Cerebellum (tissue), 4 donors: ENCODE measurements at places on chromosomes 11 and 22. TPM values are rescaled to one million over a fixed set of nuclear protein-coding genes. Genes with fewer than 3 reads are reported as not detected.
A peak's percentile ranks its signal among the peaks of the same experiment; 100 is the strongest.

The FXYD6 gene
- 93.6 TPM for total RNA-seq

The SLC37A2 gene
- 1.8 TPM for total RNA-seq

The SMIM35 gene
- total RNA-seq: not detected

The FOLR3 gene
- total RNA-seq: not detected

The BCO2 gene
- total RNA-seq: 7.2 TPM

The MAP4K2 gene
- 10.1 TPM for total RNA-seq

- no peak for DNase-seq
These were observed 5.7 kb upstream of the SULT4A1 start for GRCh38 chr22:43867839-43868635.

DNA sequence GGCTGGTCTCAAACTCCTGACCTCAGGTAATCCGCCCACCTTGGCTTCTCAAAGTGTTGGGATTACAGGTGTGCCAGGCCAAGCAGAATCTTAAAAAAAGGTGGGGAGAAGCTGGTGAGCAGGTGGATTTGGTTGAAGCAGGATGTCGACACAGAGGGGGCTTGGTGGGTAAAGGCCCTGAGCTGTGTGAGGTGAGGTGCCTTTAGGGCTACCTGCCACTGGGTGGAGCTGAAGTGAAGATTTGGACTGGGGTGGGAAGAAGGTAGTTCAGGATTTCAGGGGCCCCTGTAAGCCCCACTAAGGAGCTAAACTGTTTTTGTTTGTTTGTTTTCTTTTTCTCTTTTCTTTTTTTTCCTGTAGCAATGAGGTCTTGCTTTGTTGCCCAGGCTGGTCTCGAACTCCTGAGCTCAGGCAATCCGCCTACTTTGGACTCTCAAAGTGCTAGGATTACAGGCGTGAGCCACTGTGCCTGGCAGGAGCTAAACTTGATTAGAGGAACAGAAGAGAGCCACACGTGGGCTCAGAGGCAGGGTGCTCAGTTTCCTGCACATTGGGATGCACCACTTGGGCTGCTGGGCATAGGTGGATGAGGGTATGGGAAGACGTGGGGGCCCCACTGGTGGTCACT lies 6.0 kb downstream of the P2RX6 start:
- DNase-seq: no peak

GRCh38 chr11:65859095-65859811 lies 980 bp upstream of the MUS81 start:
- peak; percentile 98 for DNase-seq

- DNase-seq: peak; percentile 69
These were observed 43.5 kb downstream of the GGTLC2 start for GRCh38 chr22:22687638-22688500.

DNA sequence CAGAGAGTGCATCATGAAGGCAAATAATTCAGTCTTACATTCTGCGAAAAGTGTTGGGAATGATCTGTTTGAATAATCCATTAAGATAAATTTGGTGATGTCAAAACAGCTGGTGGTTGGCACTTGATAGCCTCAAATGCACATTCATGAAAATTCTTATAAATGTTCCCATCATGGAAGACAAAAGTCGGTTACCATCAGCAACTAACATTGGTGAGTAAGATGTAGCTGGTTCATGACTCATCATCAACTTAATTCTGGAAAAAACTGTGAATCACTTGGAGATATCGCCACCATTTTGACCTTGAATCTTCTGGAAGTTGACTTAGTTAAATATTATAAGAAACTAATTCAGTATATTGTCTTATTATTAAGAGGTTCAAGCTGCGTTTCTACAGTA lies 11.2 kb downstream of the CRYBB1 start:
- no peak for DNase-seq

- no peak for DNase-seq
These were observed 8.5 kb downstream of the TNNT3 start for GRCh38 chr11:1927848-1928469.

DNA sequence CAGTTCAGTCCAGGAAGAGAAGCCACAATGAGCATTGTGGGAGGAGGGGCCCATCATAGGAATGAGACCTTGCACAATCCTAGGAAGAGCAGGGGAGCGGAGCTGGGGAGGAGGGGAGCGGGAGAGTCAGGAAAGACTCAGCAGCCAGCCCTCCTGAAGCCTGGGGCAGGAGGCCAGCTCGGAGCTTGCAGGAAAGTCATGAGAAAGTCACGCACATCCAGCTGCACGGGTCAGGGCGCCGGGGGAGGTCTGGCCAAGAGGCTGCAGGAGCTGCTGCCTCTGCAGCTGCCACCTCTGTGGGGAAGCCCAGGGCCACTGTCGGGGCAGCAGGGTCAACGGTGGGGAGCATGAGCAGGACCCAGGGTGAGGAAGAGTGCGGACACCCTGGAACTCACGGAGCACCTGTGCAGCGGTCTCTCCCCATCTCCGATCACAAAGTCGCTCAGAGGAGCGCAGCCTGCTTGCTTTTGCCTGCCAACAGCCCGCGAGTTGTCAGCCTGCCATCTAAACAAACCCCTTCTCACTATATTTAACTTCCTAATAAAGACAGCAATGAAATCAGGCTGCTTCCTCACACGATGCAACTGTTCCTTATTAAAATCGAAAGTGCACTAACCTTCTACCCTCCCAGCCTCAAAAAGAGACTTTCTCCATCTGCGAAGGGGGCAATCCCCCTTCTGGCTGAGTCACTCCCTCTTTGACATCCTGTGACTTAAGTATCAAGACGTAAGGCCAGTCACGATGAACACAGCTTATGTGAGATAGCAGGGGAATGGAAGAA lies 52.9 kb upstream of the RTL6 start:
- no peak for DNase-seq

DNA sequence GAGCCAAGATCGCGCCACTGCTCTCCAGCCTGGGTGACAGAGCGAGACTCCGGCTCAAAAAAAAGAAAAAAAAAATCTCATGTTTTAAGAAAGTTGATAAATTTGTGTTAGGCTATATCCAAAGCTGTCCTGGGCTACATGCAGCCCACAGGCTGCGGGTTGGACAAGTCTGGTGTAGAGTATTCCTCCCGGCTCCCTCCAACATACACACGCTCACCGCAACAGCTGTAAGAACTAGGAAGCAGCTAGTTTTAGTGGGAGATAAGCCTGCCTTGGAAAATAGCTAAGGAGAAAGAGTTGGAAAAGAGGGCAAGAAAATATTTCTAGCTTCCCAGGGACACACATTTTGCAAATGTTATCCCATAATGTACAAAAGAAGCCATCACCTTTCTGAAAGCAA lies 46.6 kb downstream of the CELF1 start:
- DNase-seq: no peak

GRCh38 chr11:44923115-44923514 lies 27.6 kb downstream of the TP53I11 start:
- DNase-seq: no peak

DNA sequence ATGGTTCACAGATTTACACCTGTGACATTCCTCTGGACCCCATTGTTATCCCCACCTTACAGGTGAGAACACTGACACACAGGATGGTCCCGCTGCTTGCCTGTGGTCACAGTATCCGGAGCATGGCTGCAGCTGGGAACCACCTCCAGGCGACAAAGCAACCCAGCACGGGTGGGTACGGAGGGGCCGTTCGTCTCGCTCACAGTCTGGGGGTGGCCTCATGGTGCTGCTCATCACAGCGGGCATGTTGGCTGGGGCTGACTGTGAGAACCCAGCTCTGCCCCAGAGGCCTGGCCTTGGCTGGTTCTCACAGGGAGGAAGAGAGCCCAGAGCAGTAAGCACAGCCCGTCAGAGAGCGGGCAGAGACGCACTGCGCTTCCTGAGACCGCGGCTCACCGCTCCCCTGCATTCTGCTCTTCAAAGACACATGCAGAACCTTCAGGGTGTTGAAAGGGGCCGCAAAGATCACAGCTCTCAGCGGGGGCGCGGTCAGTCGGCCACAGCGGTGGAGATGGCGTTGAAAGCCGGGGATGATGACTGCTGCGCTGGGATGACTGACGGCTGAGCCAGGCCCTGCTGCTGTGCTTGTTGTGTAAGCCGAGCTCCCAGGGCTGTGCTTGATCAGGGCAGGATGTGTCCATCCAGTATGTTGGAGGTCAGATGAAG lies 423.0 kb downstream of the BRD1 start:
- DNase-seq: no peak
